ENCODE measurements at places on chromosomes 2 and 18.
A peak's percentile ranks its signal among the peaks of the same experiment; 100 is the strongest.

- DNase-seq, result peak; percentile 67
Measured at GRCh38 chr18:21735452-21736015, 5.1 kb upstream of the MIB1 start.

- DNase-seq, result no peak
Measured at GRCh38 chr2:11716689-11717321, 29.6 kb upstream of the LPIN1 start.

GRCh38 chr2:84785950-84786349 is 94.9 kb downstream of the TRABD2A start:
- DNase-seq, result no peak

- no peak for DNase-seq
Measured at GRCh38 chr2:64803776-64804175, 150.1 kb upstream of the SERTAD2 start.

DNA sequence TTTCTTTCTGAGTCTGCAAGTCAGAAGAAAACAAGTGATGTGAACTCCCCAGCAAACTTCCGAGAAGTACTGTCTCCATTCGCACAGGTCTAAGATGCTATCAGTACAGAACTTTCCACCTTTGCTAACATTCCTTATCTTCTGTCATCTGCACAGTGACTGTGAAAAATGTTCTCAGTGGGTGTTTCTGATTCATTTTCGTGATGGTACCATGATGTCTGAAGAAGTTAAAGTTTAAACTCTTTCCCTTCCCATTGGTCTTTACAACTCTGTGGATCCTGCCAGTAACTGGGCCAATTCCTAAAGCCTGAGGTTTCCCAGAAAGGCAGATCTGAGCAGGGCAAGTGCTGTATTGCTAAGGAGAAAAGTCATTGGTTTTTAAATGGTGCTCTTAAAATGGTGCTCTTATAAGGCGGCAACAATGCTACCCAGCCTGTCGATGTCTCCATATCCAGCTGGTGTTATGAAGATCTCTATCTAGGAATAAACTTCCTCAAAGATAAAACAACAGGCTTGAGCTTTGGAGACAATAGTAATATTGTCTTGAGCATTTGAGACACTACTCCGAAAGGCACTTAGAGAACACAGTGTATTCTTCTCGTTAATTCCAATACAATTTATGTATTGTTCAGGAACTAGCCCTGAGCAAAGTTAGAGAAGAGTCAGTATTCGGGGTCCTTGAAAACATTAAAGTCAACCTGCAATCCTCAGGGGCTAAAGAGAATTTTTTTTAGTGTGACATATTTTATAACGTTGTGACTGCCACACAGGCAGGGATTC is 232.3 kb downstream of the OSR1 start:
- no peak for DNase-seq

- DNase-seq, result no peak
Measured at GRCh38 chr18:25434745-25435144, 82.8 kb upstream of the ZNF521 start.

DNA sequence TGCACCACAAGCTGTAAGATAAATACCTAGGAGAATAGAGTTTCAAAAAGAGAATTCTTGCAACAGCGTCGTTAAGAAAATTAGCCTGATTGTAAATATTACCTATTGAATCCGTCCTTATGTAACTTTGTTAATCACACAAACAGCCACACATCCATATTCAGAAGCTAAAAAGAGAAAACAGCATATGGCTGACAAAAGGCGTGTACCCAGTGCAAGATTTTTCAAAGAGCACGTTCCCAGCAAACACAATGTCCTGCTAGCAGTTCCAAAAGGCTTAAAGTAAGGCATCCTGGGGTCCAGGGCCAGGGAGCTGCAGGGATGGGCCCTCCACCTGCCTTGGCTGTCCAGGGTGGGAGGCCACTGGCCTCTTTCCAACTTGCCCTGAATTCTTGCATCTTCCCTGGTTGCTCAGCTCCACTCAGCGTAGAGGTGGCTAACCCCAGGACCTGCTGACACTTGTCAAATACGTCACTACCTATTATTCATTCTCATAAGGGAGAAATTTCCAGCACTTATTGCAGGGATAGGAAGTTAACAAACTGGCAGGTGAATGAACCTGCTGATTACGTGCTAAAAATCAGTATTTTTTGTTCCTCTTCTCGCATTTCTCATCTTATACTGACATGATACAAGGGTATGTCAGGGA is 102.1 kb upstream of the NEDD4L start:
- DNase-seq, result no peak

GRCh38 chr2:235710933-235711332 is 217.1 kb downstream of the AGAP1 start:
- no peak for DNase-seq

GRCh38 chr2:45782986-45783385 is 131.5 kb downstream of the PRKCE start:
- DNase-seq, result no peak

GRCh38 chr2:201233192-201233811 is 27.0 kb upstream of the CASP8 start:
- DNase-seq, result peak; percentile 85

- no peak for DNase-seq
Measured at GRCh38 chr2:98487806-98488189, 43.1 kb downstream of the INPP4A start.

- DNase-seq, result no peak
Measured at GRCh38 chr2:157056200-157056676, 201.3 kb upstream of the GALNT5 start.
